Pericardium fibroblast (primary cell): ENCODE measurements at places on chromosomes 2 and 18. TPM values are rescaled to one million over a fixed set of nuclear protein-coding genes. Genes with fewer than 3 reads are reported as not detected.

The EHBP1 gene
- total RNA-seq, result 53.2 and 72.3 TPM in 2 replicates

The ACMSD gene
- total RNA-seq, result not detected in 2 replicates

The UGT1A9 gene
- total RNA-seq, result not detected in 2 replicates

The SH3YL1 gene
- total RNA-seq, result 32.1 and 37.0 TPM in 2 replicates

The ALK gene
- total RNA-seq, result not detected in 2 replicates

The REEP1 gene
- 0.12 and 2.0 TPM in 2 replicates for total RNA-seq

The FKBP7 gene
- total RNA-seq, result 43.9 and 61.1 TPM in 2 replicates

The PCARE gene
- not detected in 2 replicates for total RNA-seq

The PDE11A gene
- not detected in 2 replicates for total RNA-seq

The STRADB gene
- 32.2 and 43.2 TPM in 2 replicates for total RNA-seq

The ASPRV1 gene
- 0.70 and 0.77 TPM in 2 replicates for total RNA-seq

The TYMS gene
- 3.2 and 6.6 TPM in 2 replicates for total RNA-seq

The MYL1 gene
- 22.5 TPM in 1 of 2 replicates, not detected in the other for total RNA-seq

The GALNT3 gene
- total RNA-seq, result 0.09 TPM in 1 of 2 replicates, not detected in the other

The B4GALT6 gene
- total RNA-seq, result 1.6 and 2.0 TPM in 2 replicates

The GALNT13 gene
- 0.09 and 0.12 TPM in 2 replicates for total RNA-seq

The LTBP1 gene
- total RNA-seq, result 27.4 and 55.7 TPM in 2 replicates

The UGT1A4 gene
- total RNA-seq, result not detected in 2 replicates

The SALL3 gene
- total RNA-seq, result 0.12 TPM in 1 of 2 replicates, not detected in the other

The RAB6C gene
- total RNA-seq, result not detected in 2 replicates

The TMEM163 gene
- total RNA-seq, result under 0.01 TPM in 1 of 2 replicates, not detected in the other

The CNDP1 gene
- total RNA-seq, result not detected in 2 replicates

The RND3 gene
- 15.2 and 59.7 TPM in 2 replicates for total RNA-seq

The BMP10 gene
- total RNA-seq, result not detected in 2 replicates

The LONRF2 gene
- under 0.01 and 1.0 TPM in 2 replicates for total RNA-seq

The CRYGD gene
- not detected in 2 replicates for total RNA-seq

The EPB41L3 gene
- total RNA-seq, result 32.8 and 49.5 TPM in 2 replicates

The CIDEA gene
- not detected in 2 replicates for total RNA-seq

The UGT1A5 gene
- total RNA-seq, result not detected in 2 replicates

The HAAO gene
- 0.70 TPM in 1 of 2 replicates, not detected in the other for total RNA-seq

The MYO5B gene
- under 0.01 and 0.82 TPM in 2 replicates for total RNA-seq

The RSAD2 gene
- total RNA-seq, result not detected in 2 replicates

The STON1 gene
- total RNA-seq, result 28.6 and 36.9 TPM in 2 replicates

The RAPH1 gene
- 19.4 and 42.2 TPM in 2 replicates for total RNA-seq

The COL4A4 gene
- total RNA-seq, result 0.43 and 15.9 TPM in 2 replicates

The ALPP gene
- total RNA-seq, result not detected in 2 replicates

The C18orf32 gene
- total RNA-seq, result 19.0 and 38.2 TPM in 2 replicates

The TRAPPC12 gene
- total RNA-seq, result 78.3 and 78.4 TPM in 2 replicates
